Astrocyte (in vitro differentiated cells and primary cell): ENCODE measurements at places on chromosomes 6 and 20. TPM values are rescaled to one million over a fixed set of nuclear protein-coding genes. Genes with fewer than 3 reads are reported as not detected.

Gene HDDC2
- 53.5 and 59.5 TPM in 2 replicates for total RNA-seq

Gene TFAP2C
- 0.94 and 2.2 TPM in 2 replicates for total RNA-seq

Gene PACRG
- 0.72 TPM in 1 of 2 replicates, not detected in the other for total RNA-seq

Gene FANCE
- total RNA-seq = 2.9 and 3.1 TPM in 2 replicates

Gene SUMO4
- total RNA-seq = 1.4 and 1.6 TPM in 2 replicates

Gene HLA-E
- 94.9 and 105 TPM in 2 replicates for total RNA-seq

Gene LTA
- not detected in 2 replicates for total RNA-seq

Gene THBD
- total RNA-seq = 14.2 and 22.7 TPM in 2 replicates

Gene OR2J1
- not detected in 2 replicates for total RNA-seq

Gene CTSZ
- 112 and 126 TPM in 2 replicates for total RNA-seq

Gene FAM209A
- 0.32 TPM in 1 of 2 replicates, not detected in the other for total RNA-seq

Gene TNFRSF6B
- 2.0 and 2.8 TPM in 2 replicates for total RNA-seq

Gene FAM162B
- not detected in 2 replicates for total RNA-seq

- no peak for DNase-seq
Observed at GRCh38 chr6:154606457-154606856, 96.0 kb upstream of the CNKSR3 start.

GRCh38 chr6:132698608-132699007 lies 15.2 kb downstream of the VNN1 start:
- no peak for DNase-seq

GRCh38 chr6:29230666-29231065 lies 60.0 kb downstream of the OR2J2 start:
- no peak for DNase-seq

DNA sequence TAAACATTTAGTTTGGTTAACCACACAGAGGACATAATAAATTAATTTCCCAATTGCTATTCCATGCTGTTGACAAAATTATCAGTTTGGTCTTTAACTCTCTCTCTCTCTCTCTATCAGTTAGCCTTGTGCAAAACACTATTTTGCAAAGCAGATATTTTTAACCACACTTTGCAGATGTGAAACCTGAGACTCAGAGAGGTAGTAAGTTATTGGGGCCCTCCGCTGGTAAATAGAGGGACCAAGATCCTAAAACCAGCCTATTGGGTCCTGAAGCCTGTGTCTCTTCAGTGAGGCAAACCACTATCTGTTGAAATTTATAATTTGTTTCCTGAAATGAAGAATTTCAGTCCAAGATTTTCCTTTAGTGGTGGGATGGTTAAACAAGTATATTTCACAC lies 231.0 kb downstream of the SOD2 start:
- DNase-seq = no peak

- DNase-seq = no peak
Observed at GRCh38 chr6:85010865-85011264, 246.5 kb upstream of the TBX18 start.

DNA sequence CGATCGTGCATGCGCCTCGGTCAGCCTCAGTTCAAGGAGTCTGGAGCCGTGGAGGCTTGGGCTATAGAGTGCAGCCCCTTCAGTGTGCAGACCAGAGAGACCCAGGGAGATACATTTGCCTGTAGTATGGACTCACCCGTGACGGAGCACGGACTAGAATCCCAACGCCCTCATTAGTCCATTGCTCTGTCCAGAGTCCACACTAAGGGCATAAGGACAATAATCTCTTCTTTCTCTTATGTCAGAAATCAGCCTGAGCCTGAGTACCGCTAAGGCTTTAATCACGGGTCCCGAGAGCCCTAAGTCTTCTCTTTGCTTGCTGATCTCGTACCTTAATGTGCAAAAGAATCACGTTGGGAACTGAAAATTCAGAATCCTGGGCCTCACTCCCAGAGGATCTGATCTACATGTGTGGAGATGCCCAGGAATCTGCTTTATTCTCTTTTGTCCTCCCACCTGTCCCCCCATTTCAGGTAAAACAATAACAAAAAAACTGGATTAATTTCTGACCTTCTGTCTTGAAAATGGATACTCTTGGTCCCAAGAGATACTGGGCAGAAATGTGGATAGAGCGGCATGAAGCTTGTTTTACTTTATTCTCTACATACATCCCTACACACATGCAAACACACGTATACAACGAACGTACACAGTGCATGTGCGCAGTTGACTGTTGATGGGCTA lies 671 bp downstream of the BPHL start:
- DNase-seq = peak; percentile 31

DNA sequence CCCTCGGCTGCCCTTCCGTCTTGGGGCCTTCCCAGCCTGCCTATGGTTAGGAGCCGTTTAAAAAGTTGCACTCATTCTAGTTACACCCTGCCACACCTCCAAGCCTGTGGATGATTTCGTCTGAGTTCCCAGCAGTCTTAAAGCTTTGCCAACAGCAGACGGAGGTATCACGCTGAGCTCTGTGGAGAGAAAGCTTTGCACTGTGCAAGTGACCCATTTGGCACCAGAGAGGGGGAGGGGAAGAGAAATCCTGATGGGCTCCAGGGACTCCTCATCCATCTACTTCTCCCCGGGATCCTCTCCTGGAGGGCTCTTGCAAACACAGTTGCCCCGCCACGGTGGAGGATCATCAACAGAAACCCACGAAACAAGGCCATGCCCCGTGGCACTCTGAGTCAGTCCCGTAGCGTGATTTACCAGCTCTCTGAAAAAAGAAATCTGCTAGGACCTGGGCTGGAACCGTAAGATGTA lies 98.8 kb upstream of the CITED2 start:
- peak; percentile 39 for DNase-seq

- no peak for DNase-seq
Observed at GRCh38 chr6:125375821-125376220, 74.1 kb upstream of the HDDC2 start.

GRCh38 chr6:43159599-43159998 lies 11.5 kb upstream of the SRF start:
- no peak for DNase-seq

DNA sequence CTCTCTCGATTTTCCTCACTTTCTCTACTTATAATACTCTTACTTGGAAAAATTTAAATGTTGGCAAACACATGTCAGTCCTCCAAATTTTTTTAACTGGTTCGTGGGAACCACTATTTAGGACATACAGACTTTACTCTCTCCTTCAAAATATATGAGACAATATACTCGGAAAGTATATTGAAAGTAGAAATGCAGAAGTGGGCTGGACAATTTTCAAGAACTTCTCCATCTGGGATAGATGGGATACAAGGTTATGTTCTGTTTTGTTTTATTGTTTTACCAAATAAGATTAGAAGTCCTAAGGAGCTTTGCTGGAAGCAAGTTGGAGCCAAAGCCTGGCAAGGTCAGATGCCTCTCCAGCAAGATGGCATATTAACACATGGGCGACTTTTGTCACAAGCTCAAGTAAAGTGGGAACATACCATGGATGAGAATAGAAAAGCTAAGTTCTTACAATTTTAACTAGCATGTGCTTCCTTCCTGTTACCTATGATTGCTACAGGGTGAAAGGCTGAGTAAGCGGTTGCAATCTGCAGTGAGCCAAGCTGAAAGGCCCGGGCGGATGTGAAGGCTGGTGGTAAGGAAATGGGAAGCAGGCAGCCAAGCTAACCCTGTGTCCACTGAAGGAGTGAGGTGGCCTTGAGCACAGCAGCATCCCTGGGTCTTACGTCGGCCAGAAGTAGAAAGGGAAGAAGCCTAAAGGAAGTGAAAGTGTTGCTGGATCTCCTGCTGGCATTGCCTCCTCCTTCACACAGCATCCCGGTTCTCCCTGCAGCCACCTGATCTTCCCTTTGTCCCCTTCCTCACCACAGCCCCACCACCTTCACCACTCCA lies 7.1 kb downstream of the MAP3K5 start:
- DNase-seq = peak; percentile 10

- peak; percentile 60 for DNase-seq
Observed at GRCh38 chr20:1567392-1568162, 10.1 kb upstream of the SIRPD start.
